ENCODE measurements at places on chromosomes 5 and 9. TPM values are rescaled to one million over a fixed set of nuclear protein-coding genes. Genes with fewer than 3 reads are reported as not detected.

The PLAC8L1 gene
- not detected for total RNA-seq

- DNase-seq: no peak
- no peak overlapping the region for H3K4me3 ChIP-seq
- no peaks in the 10 kb centered on the region for H3K36me3 ChIP-seq
- H3K27ac ChIP-seq: no peak overlapping the region
These were observed 496.8 kb downstream of the MAT2B start for GRCh38 chr5:164002214-164002613.

The SHB gene
- total RNA-seq: 25.2 TPM

DNA sequence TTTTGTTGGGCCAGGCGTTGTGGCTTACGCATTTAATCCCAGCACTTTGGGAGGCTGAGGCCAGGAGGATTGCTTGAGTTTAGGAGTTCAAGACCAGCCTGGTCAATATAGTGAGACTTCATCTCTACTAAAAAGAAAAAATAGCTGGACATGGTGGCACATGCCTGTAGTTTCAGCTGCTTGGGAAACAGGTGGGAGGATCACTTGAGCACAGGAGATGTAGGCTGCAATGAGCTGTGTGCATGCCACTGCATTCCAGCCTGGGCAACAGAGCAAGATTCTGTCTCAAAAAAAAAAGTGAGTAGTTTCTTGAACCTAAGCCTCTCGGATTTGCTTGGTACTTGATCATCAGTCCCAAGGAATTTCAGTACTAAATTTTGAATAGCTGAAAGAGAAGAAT, 26.9 kb downstream of the G3BP1 start:
- no peak overlapping the region for H3K4me3 ChIP-seq
- no peaks in the 10 kb centered on the region for H3K27me3 ChIP-seq
- H3K36me3 ChIP-seq: peaks cover 39% of the 10 kb centered on the region
- no peak overlapping the region for H3K27ac ChIP-seq
- no peak for DNase-seq

- no peaks in the 10 kb centered on the region for H3K36me3 ChIP-seq
- no peaks in the 10 kb centered on the region for H3K4me1 ChIP-seq
- H3K27me3 ChIP-seq: no peaks in the 10 kb centered on the region
- no peak overlapping the region for H3K27ac ChIP-seq
- no peak for DNase-seq
These were observed 38.0 kb downstream of the GDA start for GRCh38 chr9:72187121-72187695.

DNA sequence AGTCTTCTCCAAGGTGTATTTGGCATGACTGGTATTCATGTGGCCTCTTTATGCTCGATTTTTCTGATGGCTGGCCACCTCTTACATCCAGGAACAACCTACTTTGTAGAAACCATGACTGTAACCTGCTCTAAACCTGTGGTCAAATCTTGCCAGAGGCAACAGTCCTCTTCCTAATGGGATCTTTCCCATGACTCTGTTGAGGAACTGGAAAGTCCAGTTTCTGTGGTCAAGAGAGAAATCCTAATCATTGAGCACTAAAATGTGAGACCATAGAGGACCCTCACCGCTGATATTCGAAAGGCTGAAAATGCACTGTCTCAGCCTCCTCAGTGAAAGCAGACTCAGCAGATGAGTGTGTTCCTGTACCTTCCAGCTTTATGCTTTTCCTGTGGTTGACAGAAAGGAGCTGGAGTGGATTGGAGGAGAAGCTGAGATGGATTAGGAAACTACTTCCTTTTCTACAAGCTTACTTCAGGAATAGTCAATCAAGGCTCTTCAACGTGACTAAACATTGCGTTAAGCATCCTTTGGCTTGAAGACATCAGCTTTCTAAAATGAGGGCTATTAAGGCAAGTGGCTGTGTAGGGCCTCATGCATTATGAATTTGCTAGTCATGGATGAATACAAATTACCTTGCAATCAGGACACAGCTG, 69.7 kb upstream of the DAPK1 start:
- H3K36me3 ChIP-seq: no peaks in the 10 kb centered on the region
- no peaks in the 10 kb centered on the region for H3K27me3 ChIP-seq
- DNase-seq: no peak
- peaks cover 39% of the 10 kb centered on the region for H3K4me1 ChIP-seq
- H3K4me3 ChIP-seq: no peak overlapping the region
- no peak overlapping the region for H3K27ac ChIP-seq

The AQP7 gene
- 29.7 TPM for total RNA-seq

The NME5 gene
- not detected for total RNA-seq

GRCh38 chr5:75046366-75047142, 5.8 kb downstream of the GCNT4 start:
- DNase-seq: no peak
- peaks cover 55% of the 10 kb centered on the region for H3K4me1 ChIP-seq
- no peak overlapping the region for H3K4me3 ChIP-seq
- no peak overlapping the region for H3K27ac ChIP-seq

GRCh38 chr9:89464300-89464901, 33.5 kb downstream of the SEMA4D start:
- DNase-seq: no peak
- H3K27me3 ChIP-seq: no peaks in the 10 kb centered on the region
- no peak overlapping the region for H3K4me3 ChIP-seq
- H3K36me3 ChIP-seq: no peaks in the 10 kb centered on the region
- peak overlapping the region; percentile 54 for H3K27ac ChIP-seq

- no peak overlapping the region for H3K4me3 ChIP-seq
- peak overlapping the region; percentile 97 for H3K27ac ChIP-seq
- H3K4me1 ChIP-seq: peaks cover 57% of the 10 kb centered on the region
- H3K27me3 ChIP-seq: no peaks in the 10 kb centered on the region
- no peaks in the 10 kb centered on the region for H3K36me3 ChIP-seq
These were observed 4.1 kb downstream of the KLF9 start for GRCh38 chr9:70410368-70410767.

The CATSPER3 gene
- 0.52 TPM for total RNA-seq

DNA sequence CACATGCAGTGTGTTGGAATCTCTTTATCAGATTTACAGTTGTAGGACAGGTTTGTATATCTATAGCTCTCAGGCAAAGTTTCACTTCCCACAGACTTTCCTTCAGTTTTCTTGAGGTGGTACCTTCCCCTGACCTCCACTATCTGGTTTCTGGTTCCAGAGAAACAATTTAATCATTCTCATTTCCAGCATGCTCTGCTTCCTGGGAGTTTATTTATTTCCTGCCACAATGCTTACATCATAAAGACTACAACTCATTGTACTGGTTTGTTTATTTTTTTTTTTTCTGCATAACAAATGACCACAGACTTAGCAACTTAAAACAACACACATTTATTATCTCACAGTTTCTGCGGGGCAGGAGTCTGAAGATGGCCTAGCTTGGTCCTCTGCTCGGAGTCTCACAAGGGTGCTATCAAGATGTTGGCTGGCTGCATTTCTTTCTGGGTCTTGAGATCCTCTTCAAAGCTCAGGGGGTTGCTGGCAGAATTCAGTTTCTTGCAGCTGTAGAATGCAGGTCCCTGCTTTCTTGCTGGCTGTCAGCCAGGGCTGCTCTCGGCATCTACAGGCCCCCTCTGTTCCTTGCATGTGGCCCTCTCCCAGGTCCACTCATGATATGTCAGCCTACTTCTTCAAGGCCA, 247.7 kb downstream of the ENC1 start:
- H3K27ac ChIP-seq: peak overlapping the region; percentile 23
- no peaks in the 10 kb centered on the region for H3K36me3 ChIP-seq
- no peak for DNase-seq
- H3K4me1 ChIP-seq: peaks cover 17% of the 10 kb centered on the region
- H3K4me3 ChIP-seq: no peak overlapping the region

The SOHLH1 gene
- not detected for total RNA-seq

DNA sequence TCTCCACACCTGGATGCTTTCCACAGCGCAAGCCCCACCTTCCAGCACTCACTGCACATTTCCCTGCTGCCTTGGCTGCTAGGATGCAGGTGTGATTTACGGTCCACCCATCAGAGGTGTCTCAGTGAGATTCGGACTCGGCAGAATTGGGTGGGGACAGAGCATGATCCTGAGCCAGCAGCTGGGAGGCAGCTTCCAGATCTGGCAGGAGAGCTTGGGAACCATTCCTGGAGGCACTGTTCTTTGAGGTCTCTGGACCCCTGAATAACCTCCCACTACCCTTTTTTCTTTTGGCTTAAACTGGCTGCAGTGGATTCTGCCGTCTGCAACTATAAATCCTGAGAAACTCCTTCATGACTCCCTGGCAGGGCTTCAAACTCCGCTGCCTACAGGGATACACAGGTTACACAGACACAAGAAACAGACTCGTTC, 99.6 kb upstream of the PHYKPL start:
- peak overlapping the region; percentile 51 for H3K27ac ChIP-seq
- no peaks in the 10 kb centered on the region for H3K36me3 ChIP-seq
- H3K4me3 ChIP-seq: no peak overlapping the region

DNA sequence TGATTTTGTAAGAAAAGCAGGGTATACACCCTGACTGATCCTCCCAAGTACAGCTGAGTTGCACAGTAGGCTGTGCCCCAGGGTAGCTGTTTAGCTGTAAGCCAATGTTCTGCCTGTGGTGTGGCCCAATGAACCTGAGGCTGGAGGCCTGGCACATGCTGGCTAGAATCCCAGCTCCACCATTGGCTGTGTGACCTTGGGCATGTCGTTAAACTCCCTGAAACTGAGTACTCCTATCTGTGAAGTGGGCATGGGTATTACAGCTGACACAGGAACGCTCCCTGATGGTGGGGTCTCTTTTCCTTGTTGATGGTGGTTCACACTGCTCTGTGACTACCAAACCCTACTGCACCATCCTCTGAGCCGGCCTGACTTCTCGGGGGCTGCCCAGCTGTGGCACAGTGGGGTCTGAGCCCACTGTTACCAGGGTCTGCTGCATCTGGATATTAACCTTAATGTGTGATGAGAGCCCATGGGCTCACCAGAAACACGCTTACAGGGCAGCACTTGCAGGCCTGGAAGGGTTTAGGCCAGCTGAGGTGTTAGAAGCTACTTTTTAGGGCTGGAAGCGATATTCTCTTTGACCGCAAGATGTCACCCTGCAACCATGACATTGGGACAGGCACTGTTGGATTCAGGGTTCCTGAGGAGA, 7.0 kb upstream of the GADD45G start:
- H3K27ac ChIP-seq: no peak overlapping the region
- no peak overlapping the region for H3K4me3 ChIP-seq
- peaks cover 3% of the 10 kb centered on the region for H3K4me1 ChIP-seq
- no peaks in the 10 kb centered on the region for H3K36me3 ChIP-seq
- no peaks in the 10 kb centered on the region for H3K27me3 ChIP-seq

DNA sequence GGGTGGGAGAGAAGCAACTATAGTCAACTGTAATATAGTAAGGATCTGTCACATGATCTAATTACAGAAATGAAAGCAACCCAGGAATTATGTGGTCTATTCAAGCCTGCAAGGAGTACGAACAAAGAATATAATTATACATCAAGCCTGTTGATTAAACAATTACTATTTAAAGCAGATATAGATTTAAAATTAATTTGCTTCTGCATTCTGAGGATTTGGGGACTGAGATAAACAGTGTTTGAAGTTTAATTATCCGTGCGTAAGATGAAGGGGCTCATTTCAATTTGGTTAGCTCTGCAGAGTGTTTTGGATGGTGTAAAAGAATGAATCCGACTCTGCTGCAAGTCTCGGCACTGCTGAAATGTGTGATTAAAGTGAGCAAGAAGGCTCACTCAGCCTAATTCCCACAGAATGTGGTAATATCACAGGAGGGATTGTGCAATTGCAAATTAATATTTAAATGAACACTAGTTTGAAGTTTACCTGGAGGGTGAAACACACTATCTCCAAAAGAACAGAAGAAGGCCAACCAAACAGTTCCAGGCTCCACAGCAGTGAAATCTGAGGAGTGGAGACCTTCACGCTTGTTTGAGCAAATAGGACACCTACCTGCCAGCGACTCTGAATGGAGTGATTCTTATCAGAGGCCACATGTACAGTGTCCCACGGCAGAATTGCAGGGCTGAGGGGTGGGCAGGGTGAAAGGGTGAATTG, 420.6 kb upstream of the SLC30A5 start:
- H3K27me3 ChIP-seq: no peaks in the 10 kb centered on the region
- peak overlapping the region; percentile 65 for H3K27ac ChIP-seq
- no peaks in the 10 kb centered on the region for H3K36me3 ChIP-seq
- H3K4me3 ChIP-seq: no peak overlapping the region
- no peak for DNase-seq
- H3K4me1 ChIP-seq: peaks cover 15% of the 10 kb centered on the region

- H3K36me3 ChIP-seq: no peaks in the 10 kb centered on the region
- H3K4me3 ChIP-seq: no peak overlapping the region
- H3K4me1 ChIP-seq: peaks cover 7% of the 10 kb centered on the region
- no peaks in the 10 kb centered on the region for H3K27me3 ChIP-seq
- DNase-seq: no peak
- H3K27ac ChIP-seq: no peak overlapping the region
These were observed 174.0 kb downstream of the NR2F1-AS1 start for GRCh38 chr5:93406971-93407401.

The PCDHGA7 gene
- total RNA-seq: 5.2 TPM

- DNase-seq: peak; percentile 39
- no peak overlapping the region for H3K27ac ChIP-seq
- no peaks in the 10 kb centered on the region for H3K27me3 ChIP-seq
These were observed 10.0 kb upstream of the CCL28 start for GRCh38 chr5:43422143-43422542.

The PCDHGA12 gene
- total RNA-seq: 5.4 TPM

The SOWAHA gene
- 7.3 TPM for total RNA-seq

GRCh38 chr9:98207606-98208005, 15.2 kb upstream of the CORO2A start:
- H3K27ac ChIP-seq: no peak overlapping the region
- no peak overlapping the region for H3K4me3 ChIP-seq
- no peaks in the 10 kb centered on the region for H3K27me3 ChIP-seq
- no peaks in the 10 kb centered on the region for H3K36me3 ChIP-seq
- no peaks in the 10 kb centered on the region for H3K4me1 ChIP-seq
- no peak for DNase-seq

The FGF1 gene
- 0.78 TPM for total RNA-seq

- peak; percentile 22 for DNase-seq
- no peaks in the 10 kb centered on the region for H3K36me3 ChIP-seq
- H3K27ac ChIP-seq: no peak within 1 kb of the TSS
- H3K4me3 ChIP-seq: no peak within 1 kb of the TSS
These were observed at the start of gene VCAN for GRCh38 chr5:83471405-83472212. TSS of gene VCAN (plus strand) at chr5:83471744. CDS start at chr5:83483519, 11,775 bp downstream.

DNA sequence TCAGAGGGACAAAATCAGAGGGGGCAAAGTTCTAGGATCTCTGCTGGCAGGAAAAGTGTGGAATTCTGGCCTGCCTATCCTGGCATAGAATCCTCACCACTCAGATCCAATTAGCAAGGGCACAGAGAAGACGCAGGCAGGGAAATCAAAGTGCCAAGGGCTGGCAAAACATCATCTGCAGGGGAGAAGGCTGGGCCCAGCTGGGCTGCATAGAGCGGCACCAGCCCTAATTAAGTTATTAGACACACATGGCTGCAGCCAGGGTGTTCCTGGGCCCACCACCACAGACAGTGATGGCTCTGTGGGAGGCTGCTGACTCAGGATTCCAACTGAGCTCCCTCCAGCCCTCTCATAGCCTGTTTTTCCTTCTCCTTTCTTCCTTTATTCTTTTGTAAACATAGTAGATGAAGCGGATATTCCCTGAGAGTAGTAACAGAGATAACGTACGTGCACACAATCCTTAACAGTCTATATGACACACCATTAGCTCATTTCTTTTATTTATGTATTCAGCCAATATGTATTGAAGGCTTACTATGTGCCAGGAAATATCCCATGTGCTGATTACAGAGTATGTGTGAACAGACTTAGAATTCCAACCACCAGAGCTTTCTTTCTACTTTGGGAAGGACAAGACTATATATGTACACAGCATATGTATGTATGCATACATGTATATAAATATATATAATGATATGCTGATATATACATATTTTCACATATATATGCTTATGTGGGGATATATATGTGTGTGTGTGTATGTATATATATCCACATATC, 236.1 kb downstream of the ASTN2 start:
- no peaks in the 10 kb centered on the region for H3K4me1 ChIP-seq
- H3K36me3 ChIP-seq: no peaks in the 10 kb centered on the region
- H3K27ac ChIP-seq: no peak overlapping the region
- no peaks in the 10 kb centered on the region for H3K27me3 ChIP-seq
- DNase-seq: no peak

All from body of pancreas (tissue), 4 donors.